ENCODE measurements at places on chromosomes 7 and 10.
A peak's percentile ranks its signal among the peaks of the same experiment; 100 is the strongest.

- no peak for DNase-seq
Observed at GRCh38 chr10:84193846-84194423, 402 bp upstream of the CDHR1 start.

- no peak for DNase-seq
Observed at GRCh38 chr10:120988751-120989150, 137.6 kb downstream of the WDR11 start.

- DNase-seq, result no peak
Observed at GRCh38 chr7:101620991-101621390, 8.1 kb downstream of the MYL10 start.

DNA sequence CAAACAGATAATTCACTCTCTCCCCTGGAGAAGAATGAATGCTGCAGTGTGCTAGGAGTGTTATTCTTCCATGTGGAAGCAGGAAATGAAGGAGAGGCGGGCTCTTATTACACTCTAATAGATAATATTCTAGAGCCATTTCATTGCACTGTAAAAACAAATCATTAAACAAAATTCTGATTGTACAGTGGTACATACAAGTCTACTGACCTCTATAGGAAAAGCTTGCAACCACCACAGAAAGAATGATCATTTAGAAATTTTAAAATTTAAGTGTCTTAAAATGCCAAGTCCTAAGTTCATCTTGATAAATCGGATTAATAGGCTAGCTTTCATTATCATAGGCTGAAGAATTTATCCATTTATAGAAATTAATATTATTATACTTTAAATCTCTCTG is 960.3 kb upstream of the LRRN3 start:
- no peak for DNase-seq

- DNase-seq, result no peak
Observed at GRCh38 chr10:61170594-61170993, 226.6 kb upstream of the RHOBTB1 start.

GRCh38 chr7:92058040-92058439 is 76.2 kb downstream of the CYP51A1 start:
- no peak for DNase-seq

DNA sequence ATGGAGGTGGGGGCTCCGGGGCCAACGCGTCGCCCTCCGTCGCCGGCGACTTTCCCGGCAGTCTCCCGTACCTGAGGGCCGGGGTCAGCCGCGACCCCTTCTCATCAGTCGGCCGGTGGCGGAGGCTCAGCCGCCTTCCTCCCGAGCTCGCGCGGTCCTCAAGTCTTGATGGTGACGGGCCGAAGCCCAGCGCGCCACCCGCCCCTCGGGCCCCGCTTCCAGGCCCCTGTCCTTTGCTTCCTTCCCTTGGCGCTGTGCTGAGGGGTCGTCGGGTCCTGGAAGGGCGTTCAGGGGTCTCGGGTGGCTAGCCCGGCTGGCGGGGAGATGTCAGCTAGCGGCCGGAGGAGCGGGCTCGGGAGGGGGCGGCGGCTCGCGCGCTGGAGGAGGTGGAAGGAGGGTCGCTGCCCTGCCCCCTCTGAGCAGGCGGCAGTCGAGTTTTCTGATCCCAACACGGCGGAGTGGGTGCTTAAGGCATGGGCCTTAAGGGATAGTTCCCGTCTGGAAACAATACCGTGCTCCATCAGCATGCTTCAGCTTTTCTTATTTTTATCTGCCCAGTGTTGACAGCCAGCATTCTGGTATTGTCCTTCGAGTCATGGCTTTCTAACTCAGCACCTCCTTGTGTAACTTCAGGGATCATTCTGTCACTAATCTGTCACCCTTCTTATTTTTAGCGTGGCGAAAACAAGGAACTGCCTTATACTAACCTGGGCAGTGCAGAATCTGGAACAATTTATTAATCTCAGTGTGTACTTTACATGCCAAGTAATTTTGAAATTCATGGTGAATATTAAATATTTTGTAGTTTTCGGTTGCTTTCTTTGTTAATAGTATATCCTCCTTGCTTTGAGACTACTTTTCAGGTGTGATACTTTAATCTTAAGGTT is 748 bp downstream of the PHTF2 start:
- DNase-seq, result peak; percentile 70

DNA sequence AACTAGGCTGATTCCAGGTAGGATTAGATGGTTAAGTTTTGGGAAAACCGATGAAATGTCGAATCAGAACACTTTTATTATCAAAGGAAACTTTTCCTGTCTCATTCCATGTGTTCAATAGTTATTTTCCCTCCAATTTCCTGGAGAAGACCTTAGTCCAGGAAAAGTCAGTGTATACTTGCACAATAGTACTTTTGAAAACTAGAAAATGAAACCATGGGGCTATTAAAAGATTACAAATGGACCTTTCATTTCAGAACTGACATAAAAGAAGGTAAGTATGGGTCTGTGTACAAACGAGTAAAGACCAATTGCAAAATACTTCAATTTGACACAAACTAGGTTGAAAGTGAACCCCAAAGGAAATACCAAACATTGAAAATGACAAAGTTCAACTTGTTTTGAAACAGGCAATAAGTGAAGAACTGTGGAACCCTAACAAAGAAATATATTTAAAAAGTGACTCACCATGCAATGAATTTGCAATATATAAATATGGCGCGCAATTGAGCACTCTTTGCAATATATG is 2.1 kb downstream of the AVPI1 start:
- no peak for DNase-seq

DNA sequence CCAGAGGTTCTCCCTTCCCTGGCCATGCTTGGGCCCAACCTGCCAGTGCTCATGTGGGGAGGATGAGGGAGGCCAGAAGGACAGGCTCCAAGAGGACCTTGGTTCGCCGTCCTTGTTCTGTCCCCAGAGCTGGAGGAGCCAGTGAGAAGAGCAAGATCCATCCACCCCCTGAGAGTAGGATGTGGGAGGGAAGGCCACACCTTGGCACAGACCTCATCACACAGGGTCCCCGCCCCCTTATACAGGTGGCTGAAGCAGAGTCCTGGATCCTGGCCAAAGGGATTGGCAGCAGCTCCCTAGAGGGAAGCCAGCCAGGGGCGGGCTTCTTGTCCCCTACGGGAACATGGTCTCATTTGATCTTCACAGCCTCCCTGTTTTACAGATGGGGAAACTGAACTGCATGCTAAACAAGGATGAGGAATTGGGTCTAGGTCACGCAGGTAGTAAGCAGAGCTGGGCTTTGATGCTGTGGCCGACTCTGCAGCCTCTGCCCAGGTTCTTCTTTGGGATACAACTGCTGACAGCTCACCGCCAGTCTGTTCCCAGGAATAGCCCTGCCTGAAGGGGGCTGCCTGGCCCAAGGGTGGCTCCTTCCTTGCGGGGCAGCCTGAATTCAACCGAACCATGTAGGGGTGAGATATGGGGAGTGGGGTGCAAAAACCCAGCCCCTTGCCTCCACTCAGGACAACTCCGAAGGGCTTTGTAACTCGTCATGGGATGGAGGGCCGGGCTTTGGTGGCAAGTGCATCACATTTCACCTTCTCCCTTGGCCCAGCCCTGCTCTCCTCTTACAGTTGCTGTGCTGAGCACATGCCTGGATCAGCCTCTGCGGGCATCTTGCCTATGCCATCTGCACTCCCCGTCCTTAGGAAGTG is 62.2 kb upstream of the KDM7A start:
- peak; percentile 67 for DNase-seq

DNA sequence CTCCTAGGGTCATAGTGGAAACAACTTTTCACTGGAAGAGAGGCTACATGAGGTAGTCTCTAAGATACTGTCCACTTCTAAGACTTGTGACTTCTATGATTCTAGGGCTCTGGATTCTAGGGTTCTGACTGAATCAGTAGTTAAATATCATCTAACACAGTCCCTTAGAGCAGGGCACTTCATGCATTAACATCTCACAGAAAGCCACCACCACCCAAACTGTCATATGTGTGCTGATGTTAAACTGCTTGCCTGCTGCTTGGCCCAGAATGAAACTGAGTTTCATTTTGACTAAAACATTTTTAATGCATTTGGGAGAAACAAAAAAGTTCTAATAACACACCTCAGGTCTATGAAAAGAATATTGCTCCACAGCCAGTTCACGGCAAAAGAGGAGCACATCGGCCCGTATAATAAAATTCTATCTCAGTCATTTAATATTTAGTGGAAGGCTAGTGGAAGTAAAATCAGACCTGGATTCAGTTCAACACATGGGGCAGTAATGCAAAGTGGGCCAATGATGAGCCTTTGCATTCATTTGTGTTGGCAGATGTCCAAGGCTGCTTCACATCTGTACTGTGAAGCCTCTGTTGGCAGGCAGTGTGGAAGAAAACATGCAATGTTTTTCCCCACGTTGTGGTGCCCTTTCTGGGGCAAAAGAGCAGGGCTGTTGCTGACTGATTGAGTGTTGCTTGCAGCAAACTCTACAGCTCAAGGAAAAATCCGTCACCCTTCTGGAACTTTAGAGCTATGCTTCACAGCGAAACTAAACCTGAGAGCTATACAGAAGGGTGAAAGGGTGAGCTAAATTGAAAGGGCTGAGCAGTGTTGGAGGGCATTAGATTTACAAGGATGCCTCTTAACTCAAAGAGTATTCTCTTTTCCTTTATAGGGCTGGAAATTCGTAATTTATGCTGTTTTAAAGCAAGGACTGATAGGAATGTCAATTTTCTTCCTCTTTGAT is 33.5 kb upstream of the AUTS2 start:
- peak; percentile 95 for DNase-seq

DNA sequence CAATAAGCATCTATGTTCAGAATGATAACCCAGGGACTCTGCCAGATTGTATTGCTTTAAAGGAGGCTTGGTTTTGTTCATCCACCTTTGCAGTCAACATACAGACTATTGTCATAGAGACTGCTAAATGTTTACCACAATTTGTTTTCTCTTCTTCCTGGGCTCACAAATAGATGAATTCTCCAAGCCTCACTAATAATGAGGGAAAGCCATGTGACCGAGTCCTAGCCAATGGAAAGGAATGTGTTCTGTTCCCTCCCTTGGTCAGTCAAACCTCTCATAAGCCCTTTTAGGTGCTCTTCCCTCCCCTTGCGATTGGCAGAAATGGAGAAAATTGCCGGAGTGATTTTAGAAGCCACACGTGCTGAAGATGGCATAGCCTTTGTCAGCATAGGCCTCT is 136.9 kb downstream of the RTKN2 start:
- DNase-seq, result no peak

DNA sequence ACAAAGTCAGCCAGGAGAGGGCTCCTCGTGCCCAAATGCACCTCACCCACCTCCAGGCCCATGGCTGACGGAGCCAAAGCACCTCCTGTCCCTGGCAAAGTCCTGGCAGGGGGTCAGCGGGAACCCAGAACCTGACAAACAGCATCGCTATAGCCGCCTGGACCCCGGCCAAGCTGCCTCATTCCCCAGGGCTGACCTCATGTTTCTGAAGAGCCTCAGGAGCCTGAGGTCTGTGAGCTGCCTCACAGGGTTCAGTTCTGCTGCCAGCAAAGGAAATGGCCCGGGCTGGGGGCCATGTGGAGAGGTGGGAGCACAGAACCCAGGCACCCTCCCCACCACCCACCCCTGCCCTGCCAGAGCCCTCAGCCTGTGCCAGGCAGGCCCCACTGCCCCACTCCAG is 4.2 kb upstream of the NANOS1 start:
- DNase-seq, result peak; percentile 35

GRCh38 chr10:5508161-5508604 is 8.8 kb upstream of the CALML5 start:
- no peak for DNase-seq

- DNase-seq, result no peak
Observed at GRCh38 chr7:46844486-46844885, 737.4 kb downstream of the TNS3 start.

DNA sequence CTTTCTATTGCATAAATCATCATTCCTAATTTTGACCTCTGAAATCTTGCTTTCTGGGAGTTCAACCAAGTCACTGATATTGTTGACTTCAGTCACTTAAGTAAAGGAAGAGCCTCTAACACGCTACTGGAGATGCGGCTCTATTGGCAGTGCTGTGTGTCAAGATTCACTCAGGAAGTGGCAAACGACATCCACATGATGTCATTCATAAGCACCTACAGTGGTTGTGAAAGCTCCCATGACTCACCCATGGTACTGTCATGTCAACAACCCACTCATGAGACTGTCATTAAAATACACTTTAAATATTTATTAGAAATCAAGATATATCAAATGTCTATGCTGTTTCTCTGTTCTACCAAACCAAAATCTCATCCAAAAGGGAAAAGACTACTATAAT is 52.5 kb upstream of the LHFPL3 start:
- no peak for DNase-seq

DNA sequence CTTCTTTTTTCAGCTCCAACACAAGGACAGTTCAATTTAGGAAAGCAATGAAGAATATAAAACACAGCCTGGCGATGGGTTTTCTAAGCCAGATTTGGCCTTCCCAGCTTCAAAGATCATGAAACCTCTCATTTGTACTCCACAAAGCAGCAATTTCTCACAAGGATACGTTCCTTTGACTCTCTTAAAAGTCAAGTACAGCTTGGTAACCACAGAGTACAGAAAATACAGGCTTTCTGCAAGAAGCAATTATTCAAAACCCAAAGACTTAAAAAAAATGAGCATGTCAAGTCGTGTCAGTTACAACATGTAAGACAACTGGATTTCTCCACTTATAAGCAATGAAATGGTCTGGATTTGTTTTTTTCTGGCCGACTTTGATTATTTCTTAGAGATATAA is 321.4 kb downstream of the FGFR2 start:
- DNase-seq, result no peak

DNA sequence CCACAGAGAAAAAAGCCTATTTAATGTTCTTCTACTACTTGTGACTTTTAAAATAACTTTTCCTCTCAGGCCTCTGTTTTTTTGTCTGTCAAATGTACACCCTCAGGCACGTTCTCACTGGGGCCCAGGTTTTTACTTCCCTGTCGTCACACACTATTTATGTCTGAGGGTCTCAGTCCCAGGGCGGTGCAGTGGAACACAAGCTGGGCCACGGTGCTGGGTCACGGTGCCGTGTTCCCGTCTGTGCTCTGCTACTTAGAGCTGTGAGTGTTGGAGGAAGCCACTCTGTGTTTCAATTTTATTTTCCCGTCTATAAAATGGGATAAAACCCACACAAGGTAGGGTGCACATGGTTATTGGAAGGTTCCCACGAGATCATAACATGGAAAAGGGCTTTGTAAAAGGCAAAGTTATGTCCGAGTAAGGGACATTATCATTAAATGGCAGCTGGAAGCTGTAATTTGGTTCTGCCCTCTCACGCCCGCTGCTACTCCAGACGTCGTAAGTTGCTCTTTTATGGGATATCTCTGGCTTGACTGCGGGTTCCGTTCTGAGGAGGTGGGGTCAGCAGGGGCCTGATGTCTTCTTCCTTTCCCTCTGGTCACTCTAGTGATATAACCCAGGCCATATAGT is 25.2 kb downstream of the ZNF775 start:
- peak; percentile 44 for DNase-seq

DNA sequence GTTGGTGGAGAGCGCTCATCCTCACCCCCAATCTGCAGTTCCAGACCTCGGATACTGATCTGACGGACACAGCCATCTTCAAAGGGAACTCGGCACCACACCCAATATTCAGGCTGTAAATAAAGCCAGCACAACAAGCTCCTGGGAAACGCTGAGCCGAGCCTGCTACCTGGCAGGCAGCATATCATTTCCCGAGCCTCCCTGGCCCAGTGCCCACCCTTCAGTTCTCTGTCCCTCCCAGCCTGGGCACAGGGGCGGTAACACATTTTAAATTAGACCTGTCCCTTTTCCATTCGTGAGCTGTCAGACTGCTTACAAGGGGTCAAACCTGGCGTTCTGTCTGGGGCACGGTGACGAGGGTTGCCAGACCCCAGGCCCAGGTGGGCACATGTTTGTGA is 250.5 kb downstream of the ARHGAP12 start:
- no peak for DNase-seq

GRCh38 chr7:38224392-38224791 is 46.3 kb downstream of the STARD3NL start:
- no peak for DNase-seq

Data from RPMI8226 (cell line).